ENCODE measurements at places on chromosomes 11 and 22. TPM values are rescaled to one million over a fixed set of nuclear protein-coding genes. Genes with fewer than 3 reads are reported as not detected.
A peak's percentile ranks its signal among the peaks of the same experiment; 100 is the strongest.

Gene SPON1
- total RNA-seq: 1.0 TPM

Gene GAS2L1
- total RNA-seq: 1.1 TPM

Gene OR5M10
- total RNA-seq: not detected

Gene KRTAP5-7
- total RNA-seq: not detected

Gene BLID
- total RNA-seq: not detected

DNA sequence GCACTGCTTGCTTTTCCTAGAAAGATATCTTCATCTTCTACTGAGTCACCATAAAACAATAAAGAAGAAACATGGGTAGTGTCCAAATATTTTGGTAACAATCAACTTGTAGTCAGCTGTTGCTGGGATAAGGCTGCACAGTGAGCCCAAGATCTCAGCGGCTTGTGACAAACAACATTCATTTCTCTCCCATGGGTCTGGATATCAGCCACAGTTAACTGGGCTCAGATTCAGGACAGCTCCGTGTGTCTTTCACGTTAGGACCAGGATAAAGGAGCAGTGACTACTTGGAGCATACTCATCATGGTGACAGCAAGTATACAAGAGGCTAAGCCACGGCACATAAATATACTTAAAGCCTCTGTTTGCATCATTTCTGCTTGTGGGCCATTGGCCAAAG is 27.9 kb upstream of the GRK3 start:
- H3K4me1 ChIP-seq: no peaks in the 10 kb centered on the region
- no peak overlapping the region for H3K4me3 ChIP-seq
- H3K27me3 ChIP-seq: no peaks in the 10 kb centered on the region
- DNase-seq: no peak

- no peaks in the 10 kb centered on the region for H3K27me3 ChIP-seq
- H3K4me3 ChIP-seq: no peak overlapping the region
- peaks cover 47% of the 10 kb centered on the region for H3K4me1 ChIP-seq
Measured at GRCh38 chr11:94134651-94135512, 6.2 kb downstream of the PANX1 start.

Gene PDGFB
- total RNA-seq: 0.35 TPM

- no peak overlapping the region for H3K27ac ChIP-seq
- no peak overlapping the region for H3K4me3 ChIP-seq
- H3K27me3 ChIP-seq: peaks cover 3% of the 10 kb centered on the region
- no peaks in the 10 kb centered on the region for H3K36me3 ChIP-seq
- peaks cover 12% of the 10 kb centered on the region for H3K4me1 ChIP-seq
- no peak for DNase-seq
Measured at GRCh38 chr22:36871669-36872081, 10.9 kb downstream of the NCF4 start.

- H3K4me3 ChIP-seq: no peak overlapping the region
- H3K27me3 ChIP-seq: no peaks in the 10 kb centered on the region
- peaks cover 37% of the 10 kb centered on the region for H3K4me1 ChIP-seq
- peaks cover 17% of the 10 kb centered on the region for H3K36me3 ChIP-seq
- H3K27ac ChIP-seq: no peak overlapping the region
Measured at GRCh38 chr11:35064114-35064800, 74.7 kb upstream of the CD44 start.

GRCh38 chr11:267491-267994 is 10.7 kb upstream of the NLRP6 start:
- peak overlapping the region; percentile 86 for H3K4me3 ChIP-seq
- H3K27me3 ChIP-seq: no peaks in the 10 kb centered on the region
- H3K27ac ChIP-seq: peak overlapping the region; percentile 97
- H3K36me3 ChIP-seq: peaks cover 1% of the 10 kb centered on the region

GRCh38 chr11:110808248-110808647 is 96.0 kb upstream of the ARHGAP20 start:
- peaks cover 11% of the 10 kb centered on the region for H3K27me3 ChIP-seq
- H3K4me3 ChIP-seq: no peak overlapping the region
- no peak for DNase-seq
- H3K27ac ChIP-seq: no peak overlapping the region
- H3K4me1 ChIP-seq: no peaks in the 10 kb centered on the region

Gene OR2AG1
- total RNA-seq: not detected

Gene SERPINH1
- 18.9 TPM for total RNA-seq

- no peak overlapping the region for H3K4me3 ChIP-seq
- H3K4me1 ChIP-seq: peaks cover 44% of the 10 kb centered on the region
- peaks cover 2% of the 10 kb centered on the region for H3K36me3 ChIP-seq
- DNase-seq: no peak
- H3K27me3 ChIP-seq: no peaks in the 10 kb centered on the region
Measured at GRCh38 chr11:35277827-35278226, 138.9 kb downstream of the CD44 start.

DNA sequence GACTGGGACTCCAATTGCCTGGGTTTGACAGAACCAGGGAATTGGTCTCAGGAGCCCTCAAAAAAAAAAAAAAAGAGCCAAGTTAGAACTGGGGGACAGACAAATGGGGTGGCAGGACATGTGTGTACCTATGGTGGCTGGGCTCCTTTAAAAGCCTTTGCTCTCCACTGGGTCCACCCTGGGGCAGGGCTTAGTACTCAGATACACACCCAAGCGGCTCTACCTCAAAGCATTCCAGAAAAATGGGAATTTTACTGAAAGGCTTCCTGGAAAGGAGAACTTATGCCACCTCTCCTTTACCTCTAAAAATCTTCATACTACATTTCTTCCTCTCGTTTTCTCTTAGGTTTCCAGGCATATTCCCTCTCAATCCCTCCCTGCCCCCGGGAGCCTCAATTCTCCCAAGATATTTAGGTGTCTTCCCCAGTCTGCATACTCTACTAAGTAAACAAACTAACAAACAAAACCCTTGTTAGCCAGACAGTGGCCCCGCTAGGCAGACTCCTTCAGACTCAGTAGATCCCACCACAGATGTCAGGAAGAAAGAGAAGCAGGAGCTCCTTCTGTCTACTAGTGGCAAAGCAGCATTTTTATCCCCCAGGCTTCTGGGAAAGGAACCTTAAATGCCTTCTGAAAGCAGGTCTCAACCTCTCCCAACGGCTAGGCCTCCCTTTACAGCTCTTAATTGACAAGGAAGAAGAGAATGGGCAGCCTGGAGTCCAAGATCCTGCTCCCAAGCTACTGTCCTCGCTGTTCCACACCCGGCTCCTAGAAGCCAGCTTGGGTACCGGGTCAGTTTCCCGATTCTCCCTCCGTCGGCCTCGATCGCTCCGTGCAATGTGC is 653 bp downstream of the PCSK7 start:
- H3K4me3 ChIP-seq: peak overlapping the region; percentile 99
- peak overlapping the region; percentile 99 for H3K27ac ChIP-seq
- H3K4me1 ChIP-seq: peaks cover 47% of the 10 kb centered on the region
- H3K36me3 ChIP-seq: peaks cover 39% of the 10 kb centered on the region

- H3K36me3 ChIP-seq: peaks cover 3% of the 10 kb centered on the region
- peak overlapping the region; percentile 84 for H3K4me3 ChIP-seq
- DNase-seq: peak; percentile 85
- H3K4me1 ChIP-seq: peaks cover 62% of the 10 kb centered on the region
- no peaks in the 10 kb centered on the region for H3K27me3 ChIP-seq
Measured at GRCh38 chr22:17773606-17774205, 563 bp downstream of the BID start.

- H3K4me1 ChIP-seq: no peaks in the 10 kb centered on the region
- no peak overlapping the region for H3K27ac ChIP-seq
- no peak for DNase-seq
- peaks cover 6% of the 10 kb centered on the region for H3K36me3 ChIP-seq
Measured at GRCh38 chr11:72305891-72306585, 62.1 kb upstream of the PHOX2A start.

Gene SYT7
- total RNA-seq: not detected

GRCh38 chr22:31572939-31573338 is 76.6 kb downstream of the SFI1 start:
- no peak overlapping the region for H3K4me3 ChIP-seq
- H3K4me1 ChIP-seq: peaks cover 8% of the 10 kb centered on the region
- H3K36me3 ChIP-seq: peaks cover 16% of the 10 kb centered on the region

DNA sequence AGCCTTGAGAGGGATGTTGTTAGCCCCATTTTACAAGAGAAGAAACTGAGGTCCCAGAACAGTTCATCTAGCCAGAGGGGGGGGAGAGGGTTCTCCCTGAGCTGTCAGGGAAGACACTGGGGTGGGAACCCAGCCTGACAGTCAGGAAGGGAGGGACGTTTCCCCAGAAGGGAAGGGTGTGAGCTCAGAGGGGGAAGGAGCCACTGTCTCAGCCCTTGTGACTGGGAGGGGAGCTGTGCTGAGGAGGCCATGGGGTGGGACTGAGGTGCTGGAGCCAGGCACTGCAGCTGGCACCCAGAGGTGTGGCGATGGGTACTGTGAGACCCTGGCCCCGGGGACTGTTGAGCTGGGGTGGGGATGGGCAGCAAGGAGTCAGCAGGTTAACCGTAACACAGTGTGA is 35.7 kb downstream of the DAGLA start:
- DNase-seq: no peak
- H3K27ac ChIP-seq: no peak overlapping the region
- H3K4me3 ChIP-seq: no peak overlapping the region
- no peaks in the 10 kb centered on the region for H3K36me3 ChIP-seq
- H3K27me3 ChIP-seq: no peaks in the 10 kb centered on the region
- H3K4me1 ChIP-seq: no peaks in the 10 kb centered on the region

- no peak for DNase-seq
- H3K27me3 ChIP-seq: peaks cover 5% of the 10 kb centered on the region
- no peak overlapping the region for H3K27ac ChIP-seq
- H3K36me3 ChIP-seq: peaks cover 2% of the 10 kb centered on the region
- H3K4me3 ChIP-seq: no peak overlapping the region
Measured at GRCh38 chr22:32706149-32706548, 95.4 kb upstream of the TIMP3 start.

DNA sequence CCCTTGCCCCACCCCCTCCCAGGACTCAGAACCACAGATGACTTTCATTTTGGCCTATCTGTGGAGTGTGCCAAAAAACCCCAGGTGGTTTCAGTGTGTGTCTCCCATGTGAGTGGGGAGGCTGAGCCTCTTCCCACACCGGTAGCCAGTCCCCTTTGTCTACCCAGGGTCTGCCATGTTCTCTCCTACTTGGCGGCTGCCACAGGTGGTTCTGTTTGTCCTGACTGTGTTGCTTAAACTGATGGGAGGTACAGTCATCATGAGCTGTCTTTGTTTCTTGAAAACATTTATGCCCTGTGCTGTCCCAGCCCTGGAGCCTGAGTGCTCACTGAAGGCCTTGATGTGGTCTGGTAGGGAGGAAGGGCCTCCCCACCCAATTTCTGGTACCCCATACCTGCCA is 39.7 kb upstream of the SUSD2 start:
- H3K4me3 ChIP-seq: no peak overlapping the region
- no peak for DNase-seq
- H3K4me1 ChIP-seq: peaks cover 67% of the 10 kb centered on the region
- H3K36me3 ChIP-seq: peaks cover 16% of the 10 kb centered on the region
- no peaks in the 10 kb centered on the region for H3K27me3 ChIP-seq

- peaks cover 35% of the 10 kb centered on the region for H3K27me3 ChIP-seq
- no peaks in the 10 kb centered on the region for H3K36me3 ChIP-seq
- H3K4me1 ChIP-seq: peaks cover 9% of the 10 kb centered on the region
- no peak overlapping the region for H3K4me3 ChIP-seq
- no peak for DNase-seq
Measured at GRCh38 chr11:75103380-75104026, 6.8 kb upstream of the OR2AT4 start.

- H3K27me3 ChIP-seq: peaks cover 53% of the 10 kb centered on the region
- peak within 1 kb of the TSS; percentile 82 for H3K4me3 ChIP-seq
- no peak within 1 kb of the TSS for H3K27ac ChIP-seq
- peak; percentile 46 for DNase-seq
Measured at GRCh38 chr11:114059278-114059983, at the start of gene ZBTB16. TSS of gene ZBTB16 (plus strand) at chr11:114059711. CDS start at chr11:114063301, 3,590 bp downstream.

DNA sequence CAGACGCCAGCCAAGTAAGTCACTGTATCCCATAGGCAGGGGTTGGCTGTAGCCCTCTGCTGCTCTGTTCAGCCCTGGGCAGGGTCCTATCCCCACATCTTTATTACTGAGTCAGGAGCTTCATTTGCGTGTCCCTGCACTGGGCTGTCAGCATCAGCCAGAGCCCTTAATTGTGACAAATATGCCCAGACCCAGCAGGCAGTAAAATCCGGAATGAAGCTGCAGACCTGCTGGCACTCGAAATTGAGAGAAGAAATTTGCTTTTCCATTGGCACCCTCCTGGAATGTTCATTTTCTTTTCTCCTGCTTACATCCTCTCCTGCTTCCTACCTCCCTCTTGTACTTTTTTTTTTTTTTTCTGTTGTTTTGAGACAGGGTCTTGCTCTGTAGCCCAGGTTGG is 43.8 kb downstream of the CEP164 start:
- no peak overlapping the region for H3K4me3 ChIP-seq
- no peak overlapping the region for H3K27ac ChIP-seq
- H3K4me1 ChIP-seq: no peaks in the 10 kb centered on the region
- H3K36me3 ChIP-seq: peaks cover 21% of the 10 kb centered on the region
- DNase-seq: no peak

DNA sequence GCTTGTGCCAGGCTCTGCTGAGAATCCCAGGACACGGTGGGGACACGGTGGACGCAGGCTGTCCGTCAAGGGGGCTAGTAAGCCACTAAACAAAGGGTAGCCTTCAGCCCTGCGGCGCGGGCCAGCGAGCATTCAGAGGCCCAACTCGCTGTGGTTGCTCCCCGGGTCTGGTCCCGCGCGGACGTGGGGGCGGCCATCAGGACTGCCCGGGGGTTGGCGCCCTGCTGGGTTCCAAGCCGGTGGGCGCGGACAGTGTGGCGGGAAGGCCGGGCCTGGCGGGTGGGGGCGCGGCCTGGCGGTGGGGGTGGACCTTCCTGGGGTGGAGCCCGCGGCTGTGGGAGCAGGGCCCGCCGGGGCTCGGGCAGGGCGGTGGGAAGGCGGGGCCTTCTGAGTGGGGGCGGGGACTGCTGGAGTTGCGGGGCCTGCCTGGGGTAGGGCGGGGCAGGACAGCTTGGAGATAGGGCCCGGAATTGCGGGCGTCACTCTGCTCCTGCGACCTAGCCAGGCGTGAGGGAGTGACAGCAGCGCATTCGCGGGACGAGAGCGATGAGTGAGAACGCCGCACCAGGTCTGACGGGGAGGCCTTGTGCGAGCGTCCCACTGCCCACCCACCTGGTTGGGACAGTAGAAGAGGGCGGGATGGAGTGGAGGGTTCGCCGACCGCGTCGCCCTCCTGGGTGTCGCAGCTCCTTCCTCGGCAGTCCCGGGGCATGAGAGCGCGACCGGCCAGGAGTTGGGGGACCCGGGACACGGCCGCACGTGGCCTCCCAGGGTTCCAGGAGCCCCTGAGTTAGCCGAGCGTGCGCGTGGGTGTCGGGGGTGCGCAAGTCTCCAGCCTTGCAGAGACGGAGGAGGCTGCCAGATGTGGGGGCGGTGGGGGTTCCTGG is at the start of gene SERHL2:
Gene SERHL2, plus strand, starts transcription at position 482 of the 887 bp plus-strand sequence. Its CDS starts 65 bp downstream, at position 547.
- DNase-seq: peak; percentile 89
- H3K4me3 ChIP-seq: peak within 1 kb of the TSS; percentile 80
- H3K4me1 ChIP-seq: peaks cover 10% of the 10 kb centered on the region
- no peaks in the 10 kb centered on the region for H3K27me3 ChIP-seq
- H3K36me3 ChIP-seq: no peaks in the 10 kb centered on the region

- no peak overlapping the region for H3K4me3 ChIP-seq
- no peak for DNase-seq
- H3K27me3 ChIP-seq: peaks cover 6% of the 10 kb centered on the region
- no peaks in the 10 kb centered on the region for H3K4me1 ChIP-seq
- H3K36me3 ChIP-seq: peaks cover 12% of the 10 kb centered on the region
- H3K27ac ChIP-seq: no peak overlapping the region
Measured at GRCh38 chr11:58471892-58472291, 29.9 kb upstream of the OR5B12 start.

GRCh38 chr11:13826505-13827278 is 135.8 kb upstream of the SPON1 start:
- no peak for DNase-seq
- H3K36me3 ChIP-seq: no peaks in the 10 kb centered on the region
- peaks cover 3% of the 10 kb centered on the region for H3K4me1 ChIP-seq
- no peaks in the 10 kb centered on the region for H3K27me3 ChIP-seq

GRCh38 chr11:118152020-118152551 is 537 bp downstream of the SCN4B start:
- peak overlapping the region; percentile 49 for H3K4me3 ChIP-seq
- H3K27me3 ChIP-seq: peaks cover 62% of the 10 kb centered on the region
- H3K4me1 ChIP-seq: peaks cover 7% of the 10 kb centered on the region
- no peak overlapping the region for H3K27ac ChIP-seq
- DNase-seq: no peak
